ENCODE measurements at places on chromosomes 12 and 14.

DNA sequence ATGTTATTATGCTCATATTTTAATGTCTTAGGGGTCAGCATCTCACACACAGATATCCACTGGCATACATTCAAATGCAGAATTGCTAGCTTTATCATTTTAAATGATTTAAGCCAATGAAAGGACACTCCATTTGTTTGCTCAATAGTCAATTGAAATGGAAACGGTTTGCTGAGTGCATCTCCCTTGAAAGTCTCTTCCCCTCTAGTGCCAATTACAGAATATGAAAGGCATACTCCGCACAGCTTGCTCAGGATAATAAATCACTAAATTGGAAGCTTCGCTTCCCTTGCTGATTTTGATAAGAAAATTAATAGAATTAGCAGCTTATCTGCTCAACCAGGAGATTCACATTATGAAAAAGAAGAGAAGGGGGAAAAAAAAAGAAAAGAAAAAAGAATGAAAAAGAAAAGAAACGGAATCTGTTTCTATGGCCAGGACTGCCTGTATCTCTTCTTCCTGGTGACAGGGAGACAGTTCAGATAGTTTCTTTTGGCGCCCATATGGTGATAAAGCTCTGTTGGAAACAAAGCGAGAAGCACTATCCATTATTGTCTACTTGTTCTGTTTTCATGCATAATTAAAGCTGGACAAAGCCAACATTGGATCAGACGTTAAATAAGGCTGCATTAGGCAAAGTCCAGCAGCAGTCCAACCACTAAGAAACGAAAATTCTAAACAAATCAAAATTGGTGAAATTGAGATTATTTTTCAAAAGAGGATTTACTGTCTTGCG, 225.0 kb downstream of the GXYLT1 start:
- no peak for DNase-seq

DNA sequence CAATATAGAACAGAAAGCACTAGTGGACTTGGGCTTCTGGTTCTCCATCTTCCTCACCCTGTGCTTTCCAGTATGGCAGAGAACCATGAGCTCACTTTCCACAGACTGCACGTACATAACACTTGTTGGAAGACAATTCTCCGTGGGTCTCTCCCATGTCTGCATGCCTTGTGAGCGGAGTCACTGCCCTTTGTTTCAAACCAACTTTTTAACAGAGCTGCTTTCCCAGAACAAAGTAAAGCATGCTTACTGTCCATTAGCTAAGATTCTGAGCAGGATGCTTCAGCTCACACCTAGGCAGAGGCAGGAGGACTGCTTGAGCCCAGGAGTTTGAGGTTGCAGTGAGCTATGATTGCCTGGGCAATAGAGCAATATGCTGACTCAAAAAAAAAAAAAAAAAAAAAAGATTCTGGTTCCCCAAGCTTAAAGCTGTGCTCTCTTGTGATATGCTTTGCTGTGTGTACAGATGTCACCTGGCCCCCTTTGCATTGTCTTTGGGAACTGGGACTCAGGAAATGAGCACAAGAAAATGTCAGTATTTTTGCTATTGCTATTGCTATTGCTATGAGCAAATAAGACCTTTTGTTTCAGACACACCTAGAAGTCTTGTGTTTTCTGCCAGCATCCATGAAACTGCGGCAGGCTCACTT, 54.6 kb upstream of the PTGR2 start:
- no peak for DNase-seq

DNA sequence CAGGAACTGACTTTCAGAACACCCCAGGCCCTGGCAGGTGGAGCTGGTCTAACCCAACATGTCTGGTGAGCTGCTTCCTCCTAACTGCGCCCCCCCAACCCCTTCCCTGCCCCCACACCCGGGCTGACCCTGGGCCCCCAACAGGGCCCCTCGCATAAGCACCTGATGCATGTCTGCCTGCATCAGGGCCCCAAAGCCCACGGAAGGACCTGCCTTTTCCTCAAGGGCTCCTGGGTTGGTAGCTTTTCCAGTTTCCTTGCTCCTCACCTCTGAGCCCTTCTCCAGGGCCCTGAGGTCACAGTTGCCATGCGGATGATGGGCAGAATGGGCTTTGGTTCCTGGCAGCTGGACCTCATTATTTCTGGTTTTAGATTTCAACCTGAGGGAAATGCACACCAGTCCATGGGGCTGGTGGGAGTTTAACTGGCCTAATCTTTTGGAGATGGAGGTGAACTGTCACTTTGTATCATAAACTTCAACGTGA, 18.5 kb downstream of the TESC start:
- no peak for DNase-seq

GRCh38 chr14:69666112-69666511, 54.7 kb downstream of the SUSD6 start:
- DNase-seq = peak; percentile 40

DNA sequence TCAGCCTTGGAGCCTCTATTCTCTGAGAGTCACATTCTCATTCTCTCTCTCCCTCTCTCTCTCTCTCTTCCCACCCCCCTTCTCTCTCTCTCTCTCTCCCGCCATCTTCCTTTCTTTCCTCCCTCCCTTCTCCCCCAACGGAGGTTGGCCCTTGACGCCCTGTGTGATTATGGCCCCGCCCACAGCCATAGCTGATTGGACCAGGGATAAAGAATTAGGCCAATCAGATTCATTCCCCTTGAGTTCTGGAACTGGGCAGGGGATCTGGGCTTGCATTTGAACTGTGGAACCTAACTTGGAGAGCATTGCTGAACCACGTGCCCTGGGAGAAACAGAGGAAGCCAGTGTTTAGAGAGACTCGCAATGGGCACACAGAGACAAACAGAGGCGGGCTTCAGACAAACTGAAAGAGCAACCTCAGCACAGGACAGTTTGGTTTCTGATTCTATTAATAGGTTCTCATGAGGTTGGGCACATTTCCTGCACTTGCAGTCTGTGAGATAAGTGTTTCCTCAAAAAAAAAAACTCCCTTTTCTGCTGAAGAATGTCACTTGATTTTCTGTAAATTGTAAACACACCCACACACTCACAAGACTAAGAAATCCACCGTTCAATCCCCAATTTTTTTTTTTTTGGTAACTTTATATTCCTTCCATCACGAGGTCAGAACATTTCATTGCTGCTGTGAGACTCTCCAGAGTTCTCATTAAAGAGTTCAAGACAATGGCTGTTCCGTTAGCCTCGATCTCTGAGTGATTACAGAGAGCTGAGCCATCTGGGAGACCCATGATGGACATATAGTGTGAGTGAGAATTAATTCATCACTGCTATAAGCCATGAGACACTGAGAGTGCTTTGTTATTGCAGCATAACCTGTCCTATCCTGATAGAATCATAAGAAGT, 3.5 kb upstream of the P2RX7 start:
- peak; percentile 37 for DNase-seq

DNA sequence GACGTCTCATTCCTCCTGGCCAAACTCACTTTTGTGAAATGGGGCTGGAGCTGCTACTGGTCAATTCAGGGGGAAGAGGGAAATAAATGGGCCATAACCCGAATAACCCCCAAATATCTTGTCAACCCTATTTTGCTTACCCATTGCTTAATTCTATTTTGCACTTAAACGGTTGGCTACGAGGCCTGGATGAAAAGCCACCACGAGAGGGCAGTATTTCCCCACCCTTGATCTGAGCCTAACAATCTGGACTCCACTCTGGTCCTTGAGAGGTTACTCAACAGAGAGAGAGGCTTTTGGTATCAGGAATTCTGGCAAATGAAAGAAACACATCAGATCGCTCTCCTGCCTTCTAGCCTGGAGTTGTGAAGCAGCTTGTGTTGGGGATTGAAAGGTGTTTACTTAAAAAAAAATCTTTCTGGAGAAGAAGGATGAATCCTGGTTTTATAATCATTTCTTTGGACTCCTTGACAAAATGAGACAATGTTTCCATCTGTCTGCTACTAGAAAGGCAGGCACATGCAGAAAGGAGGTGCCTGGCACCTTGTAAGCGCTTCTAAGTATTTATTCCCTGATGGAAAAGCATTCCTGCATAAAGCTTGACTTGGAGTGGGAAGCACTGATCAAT, 22.4 kb upstream of the FBXO21 start:
- DNase-seq = peak; percentile 77
